Thymus (tissue), 14 donors: ENCODE measurements at places on chromosomes 11 and 22.
A peak's percentile ranks its signal among the peaks of the same experiment; 100 is the strongest.

GRCh38 chr22:31230155-31230870, 18.2 kb downstream of the LIMK2 start:
- DNase-seq = no peak

DNA sequence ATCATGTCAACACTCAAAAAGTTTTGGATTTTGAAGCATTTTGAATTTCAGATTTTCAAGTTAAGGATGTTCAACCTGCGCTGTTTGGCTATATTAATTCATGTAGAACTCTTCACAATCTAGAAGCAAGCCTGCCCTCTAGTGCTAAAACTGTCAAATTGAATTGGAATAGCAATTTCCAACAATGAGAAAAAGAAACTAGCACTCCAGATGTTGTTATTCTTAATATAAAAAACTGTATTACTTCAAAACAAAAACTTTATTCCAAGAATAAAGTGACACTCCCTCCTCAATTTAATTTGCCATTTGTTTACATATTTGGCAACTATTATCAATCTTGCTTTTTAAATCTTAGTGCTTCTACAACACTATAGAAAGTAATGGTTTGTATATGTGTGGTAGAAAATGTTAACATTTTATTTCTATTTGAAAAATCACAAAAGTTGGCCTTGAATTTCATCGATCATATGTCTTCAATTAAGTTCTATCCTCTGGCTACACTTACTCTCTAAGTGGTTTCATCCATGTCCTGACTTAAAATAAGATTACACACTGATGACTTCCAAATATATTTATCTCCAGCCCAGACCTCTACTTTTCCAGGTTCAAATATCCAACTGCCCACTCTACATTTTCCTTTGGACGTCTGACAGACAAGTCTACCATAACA, 36.6 kb downstream of the DCUN1D5 start:
- no peak for DNase-seq

DNA sequence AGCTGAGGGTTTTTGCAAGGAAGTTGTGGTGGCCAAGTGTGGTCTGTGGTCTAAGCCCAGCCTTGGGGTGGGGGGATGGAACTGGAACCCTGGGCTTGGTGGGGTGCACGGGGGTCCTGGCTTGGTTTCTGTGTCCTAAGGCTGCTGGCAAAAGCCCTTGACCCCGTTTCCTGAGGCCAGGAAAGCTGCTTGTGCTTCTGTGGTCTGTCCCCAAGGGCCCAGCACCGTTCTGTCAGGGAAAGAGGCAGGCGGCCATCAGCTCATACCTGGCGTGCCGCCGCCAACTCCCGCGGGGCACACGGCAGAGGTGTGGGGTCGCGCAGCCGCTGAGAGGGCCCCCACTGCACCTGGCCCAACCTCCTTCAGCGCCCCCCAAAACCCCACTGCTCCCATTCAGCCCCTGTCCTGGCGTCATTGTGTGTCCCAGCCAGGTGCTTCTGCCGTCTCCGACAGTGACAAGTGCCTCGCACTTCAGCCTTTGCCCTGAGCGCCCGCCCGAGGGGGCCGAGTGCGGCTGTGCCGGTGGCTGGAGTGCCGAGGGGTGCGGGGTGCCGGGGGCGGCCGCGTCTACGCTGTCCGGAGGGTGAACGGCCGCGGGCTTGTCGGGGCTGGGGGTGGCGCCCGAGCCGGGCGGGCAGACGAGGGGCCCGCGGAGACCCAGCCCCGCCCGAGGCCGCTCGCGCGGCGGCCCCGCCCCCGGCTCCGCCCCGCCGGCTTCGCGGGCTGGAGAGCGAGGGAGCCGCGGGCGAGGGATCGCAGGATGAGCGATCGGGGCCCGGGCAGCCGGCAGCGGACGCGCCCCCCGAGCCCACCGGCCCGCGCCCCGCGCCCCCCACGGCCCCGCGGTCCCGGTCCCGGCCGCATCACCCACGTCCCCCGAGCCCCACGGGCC, at the start of gene CNIH2:
Gene CNIH2, plus strand, starts transcription at position 705 of the 892 bp plus-strand sequence. CDS start 282 bp downstream, outside the sequence.
- peak; percentile 69 for DNase-seq

- DNase-seq = no peak
Observed at GRCh38 chr11:17653611-17654010, 65.8 kb upstream of the MYOD1 start.

GRCh38 chr11:10857459-10857708, 469 bp downstream of the ZBED5 start:
- DNase-seq = no peak

DNA sequence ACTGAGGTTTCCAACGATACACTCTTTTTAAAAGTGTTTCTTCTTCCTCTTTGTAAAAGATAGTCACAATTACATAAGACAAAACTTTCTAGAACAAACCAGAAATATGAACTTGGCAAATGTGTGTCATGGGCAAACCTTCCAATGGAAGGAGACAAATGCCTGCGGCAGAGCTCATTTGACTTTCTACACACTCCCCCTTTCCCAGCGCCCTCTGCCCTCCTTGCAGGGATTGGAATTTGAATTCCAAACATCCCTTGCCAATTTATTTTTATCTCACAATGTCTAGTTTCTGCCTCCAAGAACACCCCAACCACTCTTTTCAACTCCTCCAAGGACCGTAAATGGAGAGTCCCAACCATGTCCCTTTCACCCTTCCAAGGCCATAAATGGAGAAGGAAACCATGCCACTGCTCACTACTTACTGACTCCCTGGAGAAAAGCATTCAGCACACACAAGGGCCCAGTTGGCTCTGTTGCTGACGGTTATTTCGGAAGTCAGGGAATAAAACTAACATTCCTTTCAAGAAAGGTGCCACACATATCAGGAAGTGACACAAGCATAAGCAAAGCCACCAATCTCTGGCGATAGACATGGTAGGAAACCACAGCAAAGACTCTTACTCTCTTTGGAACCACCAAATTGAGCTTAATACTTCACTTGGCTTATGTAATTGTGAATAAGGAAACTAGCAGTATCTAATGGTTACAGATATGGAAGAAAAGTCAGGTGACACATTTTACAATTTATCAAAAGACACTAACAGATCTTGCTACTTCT, 15.0 kb upstream of the ESAM start:
- DNase-seq = no peak

- DNase-seq = no peak
Observed at GRCh38 chr11:2825261-2825888, 60.2 kb downstream of the CDKN1C start.

DNA sequence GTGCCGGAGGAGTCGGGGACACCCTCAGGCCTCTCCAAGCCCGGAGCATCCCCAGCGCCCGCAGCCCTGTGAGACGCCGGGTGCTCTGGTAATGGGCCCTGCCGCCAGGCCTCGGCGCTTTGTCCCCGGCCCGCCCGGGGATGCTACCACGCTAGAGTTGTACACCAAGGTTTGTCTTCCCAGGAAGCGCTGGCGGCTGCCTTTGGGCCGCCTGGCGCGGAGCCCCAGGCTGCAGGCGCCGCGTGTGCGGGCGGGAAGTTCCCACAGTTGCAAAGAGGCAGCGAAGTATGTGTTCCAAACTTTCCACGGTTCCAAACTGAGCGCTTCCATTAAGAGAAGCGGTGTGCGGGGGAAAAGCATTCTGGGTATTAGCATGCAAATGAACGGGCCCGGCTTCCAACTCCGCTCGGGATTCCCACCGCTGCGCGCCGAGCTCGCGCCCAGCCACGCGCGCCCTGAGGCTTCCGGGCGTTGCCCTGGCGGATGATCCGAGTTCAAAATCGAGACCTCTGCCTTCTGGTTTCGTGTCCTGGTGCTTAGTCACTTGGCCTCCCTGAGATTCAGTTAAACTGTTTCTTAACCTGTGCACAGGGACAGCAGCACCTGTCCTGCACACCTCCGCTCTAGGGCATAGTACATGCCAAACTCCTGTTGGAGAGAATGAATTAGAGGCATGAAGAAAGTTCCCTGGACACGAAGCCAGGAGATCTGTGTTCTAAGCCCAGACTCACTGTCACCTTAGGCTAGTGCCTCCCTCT, 1.3 kb upstream of the PATZ1 start:
- DNase-seq = no peak

- no peak for DNase-seq
Observed at GRCh38 chr11:121105481-121106195, 4.6 kb downstream of the TECTA start.

DNA sequence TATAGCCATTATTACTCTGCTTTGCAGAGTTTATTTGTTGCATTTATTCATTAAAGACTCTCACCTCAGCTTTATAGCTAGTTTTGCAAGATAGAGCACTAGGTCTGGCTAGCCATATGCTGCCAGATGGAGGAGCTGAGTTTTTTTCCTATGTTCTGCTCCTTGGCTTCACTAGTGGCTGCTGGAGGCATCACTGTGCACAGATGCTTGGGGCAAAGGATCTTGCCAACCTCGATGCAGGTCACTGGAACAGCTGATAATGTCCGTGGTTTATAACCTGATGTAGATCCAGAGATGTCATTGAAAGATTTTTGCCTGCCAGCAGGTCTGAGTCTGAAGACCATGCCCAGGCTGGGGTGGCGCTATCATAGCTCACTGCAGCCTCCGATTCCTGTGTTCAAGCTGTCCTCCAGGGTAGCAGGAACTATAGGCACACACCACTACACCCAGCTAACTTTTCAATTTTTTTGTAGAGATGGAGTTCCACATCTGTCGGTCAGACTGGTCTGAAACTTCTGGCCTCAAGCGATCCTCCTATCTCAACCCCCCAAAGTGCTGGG, 63.2 kb downstream of the PACS1 start:
- no peak for DNase-seq

DNA sequence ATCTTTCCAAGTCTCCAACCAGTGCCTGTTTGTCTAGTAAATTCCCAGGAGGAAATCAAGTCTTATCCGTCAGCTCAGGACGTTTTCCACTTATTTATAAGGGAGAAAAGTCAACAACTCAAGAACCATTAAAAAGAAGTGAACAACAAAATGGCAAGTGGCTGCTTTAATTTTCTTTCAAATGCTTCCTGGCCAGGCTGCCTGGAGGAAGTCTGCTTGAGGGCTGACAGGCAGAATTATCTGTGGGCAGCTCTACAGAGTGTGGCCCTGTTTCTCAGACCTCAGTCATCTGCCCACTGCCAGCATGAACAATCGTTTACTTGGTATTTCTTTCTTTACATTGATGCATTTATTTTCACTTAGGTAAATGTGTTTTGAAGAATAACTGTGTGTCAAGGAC, 281.9 kb upstream of the ISX start:
- DNase-seq = no peak

DNA sequence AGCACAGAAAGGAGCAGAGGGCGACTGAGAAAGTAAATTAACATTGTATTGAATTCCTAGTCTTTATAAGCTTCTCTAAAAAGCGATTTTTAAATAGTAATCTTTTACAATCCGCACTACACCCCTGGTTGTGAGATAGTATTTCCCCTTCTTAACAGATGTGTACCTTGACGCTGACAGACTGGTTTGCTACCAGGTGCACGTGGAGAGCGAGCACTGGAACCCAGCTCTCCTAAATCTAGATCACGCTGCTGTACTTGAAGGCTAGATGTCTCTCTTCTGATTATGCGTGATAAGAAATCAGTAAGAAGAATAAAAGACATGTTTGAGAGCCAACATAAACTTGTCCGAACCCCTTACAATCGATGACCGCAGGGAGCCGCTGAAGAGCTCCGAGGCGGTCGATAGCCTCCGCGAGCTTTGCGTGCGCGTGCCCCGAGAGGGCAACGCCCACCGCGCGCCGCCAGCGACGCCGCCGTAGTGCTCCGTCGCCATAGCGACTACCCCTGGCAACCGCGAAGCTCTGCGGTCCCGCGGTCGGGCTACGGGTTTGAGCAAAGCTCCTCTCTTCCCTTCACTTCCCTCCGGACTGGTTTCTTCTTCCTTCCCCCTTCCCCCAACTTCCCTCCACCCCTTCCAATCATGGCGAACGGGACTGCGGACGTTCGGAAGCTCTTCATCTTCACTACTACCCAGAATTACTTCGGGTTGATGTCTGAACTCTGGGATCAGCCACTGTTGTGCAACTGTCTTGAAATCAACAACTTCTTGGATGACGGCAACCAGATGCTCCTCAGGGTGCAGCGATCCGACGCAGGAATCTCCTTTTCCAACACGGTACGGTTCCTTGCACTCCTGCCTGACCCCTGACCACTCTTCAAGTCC, at the start of gene DYNC2H1:
Gene DYNC2H1, plus strand, starts transcription at position 494 of the 885 bp plus-strand sequence. Its CDS starts 149 bp downstream, at position 643.
- peak; percentile 88 for DNase-seq

GRCh38 chr11:74179234-74180052, 8.4 kb downstream of the PPME1 start:
- no peak for DNase-seq

DNA sequence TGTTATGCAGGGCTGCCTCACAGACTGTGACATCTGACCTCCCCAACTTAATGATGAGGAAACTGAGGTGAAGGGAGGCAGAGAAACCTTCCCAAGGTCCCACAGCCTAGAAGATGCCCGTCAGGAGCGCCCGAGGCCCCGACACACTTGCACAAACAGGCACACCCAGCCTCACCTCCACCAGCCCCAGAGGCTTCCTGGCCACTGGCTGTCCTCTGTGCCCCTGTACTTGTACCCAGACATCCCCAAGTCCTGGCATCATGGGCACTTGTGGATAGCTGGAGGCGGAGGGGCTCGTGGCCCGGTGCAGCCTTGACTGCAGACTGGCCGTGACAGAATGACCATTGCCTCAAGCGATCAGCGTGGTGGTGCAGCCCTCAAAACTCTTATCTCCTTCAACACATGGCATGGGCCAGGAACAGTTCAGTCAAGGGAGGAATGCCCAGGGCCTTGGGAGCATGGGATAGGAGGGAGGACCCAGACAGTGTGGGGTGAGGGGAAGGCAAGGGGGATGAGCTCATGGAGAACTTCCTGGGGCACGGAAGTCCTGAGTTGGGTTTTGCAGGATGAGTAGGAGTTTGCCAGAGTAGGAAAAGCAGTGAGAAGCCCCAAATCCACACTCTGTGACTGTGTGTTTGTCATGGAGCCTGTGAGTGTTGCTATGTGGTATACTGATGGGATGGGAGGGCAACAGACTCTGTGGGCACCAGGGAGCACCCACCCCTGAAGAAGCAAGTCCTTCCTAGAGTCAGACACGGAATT, 25.8 kb upstream of the PPARA start:
- no peak for DNase-seq

GRCh38 chr11:113555071-113555619, 79.9 kb upstream of the DRD2 start:
- DNase-seq = no peak

DNA sequence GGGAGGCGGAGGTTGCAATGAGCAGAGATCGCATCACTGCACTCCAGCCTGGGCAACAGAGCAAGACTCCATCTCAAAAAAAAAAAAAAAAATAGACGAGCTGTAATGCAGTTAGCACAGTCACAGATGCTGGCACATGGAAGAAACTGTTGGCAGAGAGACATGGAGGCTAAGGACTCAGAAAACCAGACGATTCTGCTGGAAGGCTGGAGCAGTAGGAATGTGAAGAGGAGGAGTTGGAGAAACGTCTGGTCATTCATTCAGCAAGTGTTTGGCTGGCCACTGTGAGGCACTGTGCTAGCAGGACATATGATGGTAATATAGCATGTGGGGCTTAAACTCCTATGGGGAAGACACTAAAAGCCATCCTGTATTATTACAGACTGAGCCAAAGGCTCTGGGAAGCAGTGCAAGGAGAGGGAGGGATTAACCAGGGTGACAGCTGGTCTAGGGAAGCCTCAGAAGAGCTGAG, 5.0 kb downstream of the UQCR10 start:
- no peak for DNase-seq

- no peak for DNase-seq
Observed at GRCh38 chr11:103380031-103380430, 270.8 kb downstream of the DYNC2H1 start.

- no peak for DNase-seq
Observed at GRCh38 chr22:35296051-35296450, 3.6 kb upstream of the TOM1 start.
